ENCODE measurements at places on chromosomes 3 and 15. TPM values are rescaled to one million over a fixed set of nuclear protein-coding genes. Genes with fewer than 3 reads are reported as not detected.

DNA sequence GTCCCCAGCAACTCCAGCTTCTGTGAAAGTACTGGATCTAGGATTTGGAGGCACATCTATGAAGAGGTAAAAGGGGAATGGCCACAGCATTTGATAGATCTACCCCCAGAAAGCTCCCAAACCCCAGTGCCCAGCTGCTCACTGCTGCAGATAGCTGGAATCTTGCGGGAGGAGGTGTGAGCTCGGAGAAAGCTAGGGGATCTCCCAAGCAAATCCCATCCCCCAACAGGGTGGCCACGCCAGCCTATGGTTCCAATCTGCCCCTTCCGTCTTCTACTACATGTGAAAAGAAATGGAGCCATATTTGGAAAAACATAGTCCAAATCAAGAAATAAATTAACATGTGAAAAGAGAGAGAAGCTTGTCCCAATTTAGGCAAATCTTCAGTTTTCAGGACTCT is 42.0 kb downstream of the SEMA5B start:
- peaks cover 8% of the 10 kb centered on the region for H3K27me3 ChIP-seq
- no peak overlapping the region for H3K4me3 ChIP-seq
- no peaks in the 10 kb centered on the region for H3K36me3 ChIP-seq
- peaks cover 54% of the 10 kb centered on the region for H3K4me1 ChIP-seq
- DNase-seq: no peak

GRCh38 chr15:62089616-62090015 is 22.8 kb downstream of the C2CD4A start:
- no peak overlapping the region for H3K4me3 ChIP-seq
- H3K27me3 ChIP-seq: no peaks in the 10 kb centered on the region
- H3K27ac ChIP-seq: no peak overlapping the region
- no peak for DNase-seq

DNA sequence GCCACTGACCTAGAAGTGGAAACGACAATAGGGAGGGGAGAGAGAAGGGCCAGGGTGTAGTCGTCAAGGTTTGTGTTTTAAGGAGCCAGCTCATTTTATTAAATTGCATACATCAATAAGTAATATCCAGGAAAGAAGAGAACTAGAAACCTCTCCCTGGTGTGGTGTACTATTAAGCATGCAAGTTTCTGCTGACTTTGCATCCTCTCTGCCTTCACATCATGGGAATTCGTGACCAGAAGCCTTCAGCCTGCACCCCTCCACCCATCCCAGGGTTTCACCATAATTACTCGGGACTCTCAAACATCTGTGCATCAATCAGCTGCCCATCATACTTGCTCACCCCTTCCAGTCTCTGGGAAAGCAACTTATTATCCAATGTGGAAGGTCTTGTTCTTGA is 70.9 kb upstream of the UBE3A start:
- H3K27ac ChIP-seq: no peak overlapping the region
- no peaks in the 10 kb centered on the region for H3K27me3 ChIP-seq
- DNase-seq: no peak
- no peak overlapping the region for H3K4me3 ChIP-seq

The BOC gene
- 37.7 TPM for total RNA-seq

The ACAD9 gene
- 35.8 TPM for total RNA-seq
